Gastrocnemius medialis (tissue), 4 donors: ENCODE measurements at places on chromosomes 3 and 15. TPM values are rescaled to one million over a fixed set of nuclear protein-coding genes. Genes with fewer than 3 reads are reported as not detected.

The RHOV gene
- total RNA-seq = not detected

The SAMMSON gene
- not detected for total RNA-seq

- no peaks in the 10 kb centered on the region for H3K36me3 ChIP-seq
- no peak overlapping the region for H3K27ac ChIP-seq
- no peaks in the 10 kb centered on the region for H3K4me1 ChIP-seq
- no peak overlapping the region for H3K4me3 ChIP-seq
- no peaks in the 10 kb centered on the region for H3K27me3 ChIP-seq
Observed at GRCh38 chr3:157257101-157257500, 97.2 kb upstream of the CCNL1 start.

DNA sequence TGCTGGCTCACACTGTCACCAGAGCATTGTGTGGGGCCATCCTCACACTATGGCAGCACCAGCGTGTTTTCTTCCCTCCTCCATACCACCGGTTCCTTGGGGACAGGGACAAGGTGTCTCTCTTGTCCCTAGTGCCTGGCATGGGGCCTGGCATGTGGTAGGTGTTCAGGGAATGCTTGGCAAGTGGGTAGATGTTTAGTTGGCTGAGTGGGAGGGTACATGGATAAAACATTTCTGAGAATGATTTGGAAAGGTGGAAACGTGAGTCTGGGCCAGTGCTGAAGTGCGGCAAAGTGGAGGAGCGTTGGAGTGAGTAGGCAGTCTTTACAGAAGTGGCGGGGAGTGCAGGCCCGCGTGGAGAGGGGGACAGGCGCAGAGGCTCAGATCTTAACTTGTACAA lies 15.0 kb downstream of the SNAPC5 start:
- no peak for DNase-seq
- H3K36me3 ChIP-seq = peaks cover 43% of the 10 kb centered on the region
- H3K4me3 ChIP-seq = no peak overlapping the region
- peak overlapping the region; percentile 33 for H3K27ac ChIP-seq
- peaks cover 6% of the 10 kb centered on the region for H3K4me1 ChIP-seq

- peak overlapping the region; percentile 36 for H3K27ac ChIP-seq
- H3K4me1 ChIP-seq = peaks cover 23% of the 10 kb centered on the region
- DNase-seq = peak; percentile 46
- no peaks in the 10 kb centered on the region for H3K36me3 ChIP-seq
Observed at GRCh38 chr3:16064642-16065414, 109.7 kb upstream of the GALNT15 start.

DNA sequence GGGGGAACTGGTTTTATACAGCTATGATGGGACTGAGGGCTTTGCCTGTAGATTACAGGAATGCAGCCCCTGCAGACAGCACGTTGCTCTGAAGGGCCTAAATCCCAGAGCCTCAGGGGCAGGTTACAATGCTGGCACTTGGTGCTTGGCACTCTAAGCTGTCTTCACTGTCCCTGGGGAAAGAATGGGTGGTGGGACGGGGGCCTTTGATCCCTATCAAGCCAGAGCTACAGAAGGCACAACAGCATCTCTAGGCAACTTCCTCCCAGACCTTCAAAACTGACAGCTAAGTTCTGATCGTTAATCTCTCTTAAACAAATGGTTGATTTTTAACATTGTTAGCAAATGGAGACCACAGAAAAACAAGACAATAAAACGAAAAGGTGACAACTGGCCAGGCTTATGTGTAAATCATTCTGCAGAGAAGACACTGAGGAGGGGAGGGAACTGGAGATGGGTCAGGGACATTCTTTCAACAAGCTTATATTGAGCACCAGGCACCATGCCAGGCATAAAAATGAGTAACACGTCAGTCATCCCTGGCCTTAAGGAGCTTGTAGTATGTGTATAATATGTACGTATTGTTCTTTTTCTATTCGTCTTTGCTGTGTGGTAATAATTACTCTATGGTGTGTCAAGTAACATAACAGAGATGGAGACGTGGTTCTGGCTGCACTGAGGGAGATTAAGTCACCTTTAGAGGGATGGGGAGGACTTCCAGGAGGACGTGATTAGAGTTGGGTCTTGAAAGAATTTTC lies 49.1 kb downstream of the CA12 start:
- no peak overlapping the region for H3K27ac ChIP-seq
- no peak overlapping the region for H3K4me3 ChIP-seq
- no peak for DNase-seq
- H3K36me3 ChIP-seq = no peaks in the 10 kb centered on the region
- H3K4me1 ChIP-seq = peaks cover 5% of the 10 kb centered on the region

- no peaks in the 10 kb centered on the region for H3K36me3 ChIP-seq
- peaks cover 47% of the 10 kb centered on the region for H3K27me3 ChIP-seq
- H3K4me1 ChIP-seq = no peaks in the 10 kb centered on the region
Observed at GRCh38 chr3:184491867-184492615, 69.5 kb upstream of the EPHB3 start.

DNA sequence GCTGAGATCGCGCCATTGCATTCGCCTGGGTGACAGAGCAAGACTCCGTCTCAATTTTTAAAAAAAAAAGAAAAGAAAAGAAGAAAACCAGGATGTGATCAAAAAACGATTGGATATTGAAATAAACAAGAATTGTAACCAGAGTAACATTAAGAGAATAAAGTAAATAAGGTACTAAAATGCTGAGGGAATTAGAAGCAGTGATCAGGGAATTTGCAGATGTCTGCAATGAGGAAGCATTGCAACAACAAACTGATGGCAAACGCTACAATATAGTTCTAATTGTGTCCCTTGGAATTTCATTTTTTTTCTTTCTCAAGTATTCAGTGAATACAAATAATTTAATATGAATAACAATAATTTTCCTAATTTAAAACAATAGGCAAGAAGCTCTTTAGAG lies 1077.5 kb downstream of the TBL1XR1 start:
- H3K4me1 ChIP-seq = no peaks in the 10 kb centered on the region
- H3K27me3 ChIP-seq = no peaks in the 10 kb centered on the region
- no peaks in the 10 kb centered on the region for H3K36me3 ChIP-seq
- no peak overlapping the region for H3K4me3 ChIP-seq
- H3K27ac ChIP-seq = no peak overlapping the region

- no peak for DNase-seq
- no peak overlapping the region for H3K27ac ChIP-seq
- no peak overlapping the region for H3K4me3 ChIP-seq
- no peaks in the 10 kb centered on the region for H3K4me1 ChIP-seq
Observed at GRCh38 chr3:74119221-74119620, 494.5 kb upstream of the PDZRN3 start.

DNA sequence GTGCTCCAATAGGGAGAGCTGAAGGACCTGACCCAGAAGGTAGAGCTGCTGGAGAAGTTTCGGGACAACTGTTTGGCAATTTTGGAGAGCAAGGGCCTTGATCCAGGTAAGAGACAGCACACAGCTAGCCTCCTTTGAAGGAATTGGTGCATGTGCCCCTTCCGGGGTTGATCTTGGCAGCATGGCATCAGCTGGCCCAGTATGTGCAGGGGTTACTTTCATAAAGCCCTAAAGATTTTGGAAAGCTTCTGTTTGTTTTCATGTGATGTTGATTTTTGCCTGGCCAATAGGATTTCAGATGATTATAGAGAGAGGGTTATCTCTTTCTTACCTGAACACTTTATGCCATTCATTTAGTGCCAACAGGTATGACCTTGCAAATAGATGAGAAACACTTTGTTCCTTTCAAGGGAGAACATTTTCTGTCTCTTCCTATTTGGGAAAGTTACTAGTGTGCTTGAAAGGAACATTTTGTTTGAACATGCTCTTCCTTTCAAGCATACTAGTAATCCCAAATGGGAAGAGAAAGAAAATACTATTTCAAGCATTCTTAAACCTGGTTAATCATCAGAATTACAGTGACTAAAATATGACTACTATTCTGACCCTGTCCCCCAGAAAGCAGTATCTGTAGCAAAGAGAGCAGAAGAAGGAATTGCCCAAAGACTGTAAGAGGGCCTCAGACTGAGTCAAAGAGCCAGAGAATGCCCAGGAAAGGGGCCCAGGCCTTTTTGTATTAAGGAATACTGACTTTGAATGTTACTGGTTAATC lies 7.5 kb downstream of the KNSTRN start:
- no peaks in the 10 kb centered on the region for H3K36me3 ChIP-seq
- no peaks in the 10 kb centered on the region for H3K4me1 ChIP-seq

- H3K4me1 ChIP-seq = no peaks in the 10 kb centered on the region
- no peaks in the 10 kb centered on the region for H3K36me3 ChIP-seq
- no peak overlapping the region for H3K4me3 ChIP-seq
- no peaks in the 10 kb centered on the region for H3K27me3 ChIP-seq
- H3K27ac ChIP-seq = no peak overlapping the region
- no peak for DNase-seq
Observed at GRCh38 chr3:53506110-53506762, 11.8 kb downstream of the CACNA1D start.

DNA sequence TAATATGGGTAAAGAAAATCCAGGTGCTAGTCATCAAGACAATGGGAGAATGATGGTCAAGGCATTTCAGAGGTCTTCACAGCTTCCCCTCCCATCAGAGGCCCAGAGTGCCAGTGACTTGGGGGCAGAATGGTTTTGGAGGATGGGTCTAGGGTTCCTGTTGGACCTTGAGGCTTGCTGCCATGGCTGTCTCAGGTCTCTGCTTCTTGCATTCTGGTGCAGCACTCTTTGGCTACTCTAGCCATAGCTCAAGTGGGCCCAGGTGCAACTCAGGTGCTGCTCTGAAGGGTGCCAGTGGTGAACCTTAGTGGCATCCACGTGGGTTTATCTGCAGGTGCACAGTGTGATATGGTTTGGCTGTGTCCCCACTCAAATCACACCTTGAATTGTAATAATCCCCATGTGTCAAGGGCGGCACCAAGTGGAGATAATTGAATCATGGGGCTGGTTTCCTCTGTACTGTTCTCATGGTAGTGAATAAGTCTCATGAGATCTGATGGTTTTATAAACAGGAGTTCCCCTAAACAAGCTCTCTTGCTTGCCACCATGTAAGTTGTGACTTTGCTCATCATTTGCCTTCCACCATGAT lies 48.5 kb upstream of the PEX5L start:
- DNase-seq = no peak
- no peak overlapping the region for H3K27ac ChIP-seq
- H3K27me3 ChIP-seq = no peaks in the 10 kb centered on the region
- no peak overlapping the region for H3K4me3 ChIP-seq
- H3K4me1 ChIP-seq = no peaks in the 10 kb centered on the region
- H3K36me3 ChIP-seq = no peaks in the 10 kb centered on the region

- DNase-seq = no peak
- H3K27ac ChIP-seq = no peak overlapping the region
- H3K4me1 ChIP-seq = peaks cover 22% of the 10 kb centered on the region
- H3K27me3 ChIP-seq = no peaks in the 10 kb centered on the region
- H3K4me3 ChIP-seq = no peak overlapping the region
Observed at GRCh38 chr3:171266740-171267073, 193.5 kb downstream of the TNIK start.

DNA sequence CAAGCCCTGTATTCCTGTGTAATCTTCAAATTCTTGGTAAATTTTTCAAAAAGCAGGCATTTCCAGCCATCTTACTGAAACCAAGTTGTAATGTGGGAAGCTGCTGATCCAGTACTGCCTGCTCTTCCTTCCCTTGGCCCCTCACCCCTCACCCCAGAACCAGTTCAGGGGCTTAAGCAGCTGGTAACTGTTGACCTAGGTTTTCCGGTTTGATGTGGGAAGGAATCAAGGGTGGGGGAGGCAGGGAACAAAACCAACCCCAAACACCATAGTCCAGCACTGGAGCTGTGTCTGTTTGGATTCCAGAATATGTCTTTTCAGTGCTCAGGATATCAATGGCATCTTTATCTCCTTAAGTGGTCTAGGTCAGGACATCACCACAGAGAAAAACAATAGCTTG lies 26.7 kb downstream of the SNX1 start:
- peaks cover 2% of the 10 kb centered on the region for H3K4me1 ChIP-seq
- no peak for DNase-seq
- no peak overlapping the region for H3K4me3 ChIP-seq
- peaks cover 94% of the 10 kb centered on the region for H3K36me3 ChIP-seq
- H3K27ac ChIP-seq = no peak overlapping the region
- no peaks in the 10 kb centered on the region for H3K27me3 ChIP-seq
